ENCODE measurements at places on chromosomes 11 and 22.

DNA sequence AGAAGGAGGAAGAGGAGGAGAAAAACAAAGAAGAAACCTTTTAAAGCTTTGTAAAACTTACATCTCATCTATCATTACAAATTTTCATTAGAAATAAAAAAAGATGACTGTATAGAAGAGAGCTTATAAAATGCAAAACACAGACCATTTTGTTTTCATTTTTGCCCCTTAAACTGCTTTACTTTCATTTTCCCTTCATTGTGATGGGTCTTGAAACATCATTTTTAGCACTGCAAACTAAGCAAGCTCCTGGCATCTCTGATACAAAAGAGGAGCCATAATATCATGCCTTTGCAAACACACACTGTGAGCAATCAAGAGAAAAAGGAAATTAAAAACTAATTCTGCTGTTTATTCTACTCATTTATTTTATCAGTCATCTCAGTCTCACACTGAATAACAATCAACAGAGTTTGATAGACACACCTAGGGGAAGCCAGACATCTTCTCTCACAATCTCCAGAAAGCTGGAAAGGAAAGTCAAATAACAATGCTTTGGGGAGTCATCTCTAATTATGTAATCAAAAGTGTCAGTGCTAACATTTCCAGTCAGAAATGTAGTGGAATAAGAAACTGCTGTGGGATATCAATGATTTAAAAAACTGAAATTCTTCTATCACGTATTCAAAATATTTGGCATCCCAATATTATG, 467.7 kb upstream of the FAT3 start:
- DNase-seq = no peak

DNA sequence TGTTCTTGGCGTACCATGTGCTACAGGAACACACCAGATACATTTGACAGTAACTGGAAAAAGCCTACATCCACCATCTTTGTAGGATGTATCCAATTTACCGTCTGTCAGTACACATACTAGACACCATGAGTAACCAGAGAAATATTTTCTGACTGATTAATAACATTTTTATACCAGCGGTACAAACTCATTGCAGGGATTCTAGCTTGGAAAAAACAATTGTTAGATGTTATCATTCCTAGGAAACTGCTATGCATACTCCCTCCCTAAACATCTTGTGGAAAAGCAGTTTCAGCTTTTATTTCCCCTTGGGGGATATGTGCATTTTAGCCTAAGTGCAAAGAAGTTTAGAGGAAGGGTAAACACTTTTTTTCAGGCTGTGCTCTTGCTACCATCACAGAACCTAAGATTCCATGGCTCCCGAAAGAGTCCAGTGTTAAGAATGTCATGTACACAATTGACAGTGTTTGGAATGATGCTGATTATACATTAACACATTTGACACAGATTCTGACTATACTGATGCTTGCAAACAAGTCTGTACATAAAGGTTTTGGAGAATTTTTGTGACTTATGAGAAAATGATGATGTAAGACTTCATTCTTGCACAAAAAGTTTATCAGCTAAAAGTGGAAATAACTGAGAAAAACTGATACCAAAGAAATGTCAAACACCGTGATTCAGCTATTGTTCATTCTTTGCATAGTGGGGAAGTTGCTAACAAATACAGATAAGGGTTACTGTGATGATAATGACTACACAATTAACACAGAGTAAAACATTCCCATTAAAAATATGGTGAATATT, 23.7 kb downstream of the NCF4 start:
- DNase-seq = no peak

DNA sequence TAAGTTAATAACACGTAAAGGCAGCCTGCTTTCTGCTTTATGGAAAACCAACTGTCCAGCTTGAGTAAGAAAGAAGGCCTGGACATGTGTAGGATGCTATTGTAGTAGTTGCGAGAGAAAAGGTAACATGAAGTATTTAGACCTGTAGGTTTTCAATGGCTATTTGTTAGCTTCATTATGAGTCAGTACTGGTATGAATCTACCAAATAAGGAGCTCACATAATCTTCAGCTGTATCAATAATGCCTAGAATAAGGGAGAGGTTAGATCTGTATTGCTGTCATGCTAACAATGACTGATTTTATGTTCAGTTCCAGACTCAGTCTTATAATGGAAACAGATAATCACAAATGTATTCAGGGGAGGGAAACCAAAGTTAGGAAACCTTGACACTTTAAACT, 550.3 kb downstream of the CNTN5 start:
- DNase-seq = no peak

DNA sequence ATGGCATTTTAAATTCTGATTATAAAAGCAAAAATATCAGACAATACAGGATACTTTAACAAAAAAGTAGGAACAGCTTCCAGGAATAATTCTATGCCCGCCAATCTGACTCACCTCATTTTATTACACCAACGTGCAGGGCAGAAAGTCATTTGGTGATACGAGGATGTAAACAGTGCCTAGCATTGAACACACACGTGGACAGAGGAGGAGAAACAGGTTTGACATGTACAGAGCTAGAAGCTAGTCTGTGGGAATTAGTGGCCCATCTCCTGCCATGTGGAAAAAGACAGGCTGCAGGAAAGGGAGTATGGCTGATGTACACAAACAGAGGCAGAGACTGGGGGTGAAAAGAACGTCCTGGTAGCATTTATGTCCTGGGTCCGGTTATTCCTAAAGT, 9.0 kb upstream of the SPINDOC start:
- DNase-seq = no peak

GRCh38 chr11:79822766-79823165, 381.9 kb upstream of the TENM4 start:
- no peak for DNase-seq

DNA sequence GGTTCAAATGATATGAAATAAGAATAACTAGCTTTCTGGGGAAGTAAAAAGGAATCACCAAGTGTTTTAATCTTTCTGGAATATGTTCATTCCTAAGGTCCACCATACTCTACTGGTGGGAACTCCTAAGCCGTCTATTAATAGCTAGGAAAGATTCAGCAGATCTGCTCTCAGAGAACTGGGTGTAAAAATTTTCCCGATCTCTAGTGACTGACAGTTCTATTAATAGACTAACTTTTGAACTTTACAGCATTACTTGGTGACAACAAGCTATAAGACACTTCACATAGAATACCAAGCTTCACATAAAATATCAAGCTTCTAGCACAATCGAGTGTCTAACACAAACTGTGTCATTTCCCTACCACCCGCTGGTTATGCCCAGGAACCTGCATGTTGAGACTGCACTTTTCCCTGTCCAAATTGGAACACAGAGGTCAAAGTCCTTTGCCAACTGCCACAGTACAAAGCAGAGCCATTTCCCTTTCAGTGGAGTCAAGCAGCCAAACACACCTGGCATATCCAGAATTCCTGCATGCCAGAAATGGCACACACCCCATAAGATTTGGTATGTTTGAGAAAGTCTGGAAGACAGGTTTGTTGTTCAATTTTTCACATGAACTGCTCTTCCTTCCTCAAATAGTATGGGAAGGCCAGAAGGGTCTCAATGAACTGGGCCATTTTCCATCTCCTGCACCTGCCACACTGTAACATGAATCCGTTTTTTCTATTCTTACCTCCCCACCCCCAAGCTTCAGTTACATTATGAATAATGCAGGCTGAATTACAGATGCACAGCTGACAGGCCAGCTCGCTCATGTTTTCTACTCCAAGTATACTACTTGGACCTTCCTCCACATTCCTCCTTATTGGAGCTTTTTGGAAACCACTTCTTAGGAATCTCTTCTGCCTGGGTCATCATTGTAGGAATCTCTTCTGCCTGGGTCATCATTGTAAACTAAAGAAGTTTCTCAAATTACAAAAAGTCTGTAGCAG, 3.7 kb downstream of the OSBP start:
- DNase-seq = no peak

DNA sequence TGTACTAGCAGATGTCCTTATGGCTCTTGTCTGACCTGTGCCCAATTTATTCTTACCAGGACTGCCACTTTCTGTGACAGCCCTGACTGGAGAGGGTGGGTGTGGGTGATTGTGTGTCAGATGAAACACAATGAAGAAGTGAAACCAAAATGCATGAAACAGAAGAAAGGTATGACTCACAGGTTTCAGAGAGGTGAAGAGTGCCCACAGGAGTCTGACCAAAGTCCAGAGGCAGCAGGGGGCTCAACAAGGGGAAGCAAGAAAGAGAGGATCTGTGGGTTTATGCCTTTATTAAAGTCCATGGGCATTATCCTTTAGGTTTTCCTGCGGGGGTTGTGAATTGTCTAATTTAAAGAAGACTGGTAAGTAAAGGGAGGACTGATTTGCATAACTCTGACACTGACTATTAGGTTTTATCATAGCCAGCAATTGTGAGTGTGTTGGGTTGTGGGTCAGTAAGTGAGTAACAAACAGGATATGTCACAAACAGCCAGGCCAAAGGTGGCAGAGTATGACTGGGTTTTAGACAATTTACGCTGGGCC, 3.9 kb upstream of the OR4C6 start:
- DNase-seq = no peak
